ENCODE measurements at places on chromosomes 3 and 15. TPM values are rescaled to one million over a fixed set of nuclear protein-coding genes. Genes with fewer than 3 reads are reported as not detected.

DNA sequence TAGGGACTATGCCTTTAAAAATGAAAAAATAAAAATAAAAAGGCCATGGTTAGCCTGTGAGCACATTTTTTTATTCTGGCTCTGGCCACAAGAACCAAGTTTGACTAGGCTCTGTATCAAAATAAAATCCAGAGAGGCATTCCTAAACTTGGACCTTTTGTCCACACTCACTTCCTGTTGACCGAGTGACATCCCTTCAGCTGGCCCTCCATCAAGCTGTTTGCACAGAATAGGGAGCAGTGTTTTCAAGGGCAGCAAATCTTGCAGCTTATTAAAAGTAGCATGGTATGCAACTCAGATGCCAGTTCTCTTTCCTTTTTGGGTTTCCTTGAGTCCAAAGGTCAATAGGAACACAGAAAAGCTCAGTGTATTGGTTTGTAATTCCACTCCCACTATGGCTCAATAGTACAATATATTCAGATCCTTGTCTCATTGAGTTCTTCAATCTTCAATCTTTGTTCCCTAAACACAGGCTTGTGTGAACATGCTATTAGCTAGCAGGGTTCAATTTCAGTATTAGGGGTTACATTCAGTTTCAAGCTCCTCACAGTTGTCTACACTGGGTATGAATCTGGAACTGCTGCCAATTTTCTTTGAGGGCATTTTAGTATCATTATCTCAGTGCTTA is 244.5 kb downstream of the RBMS3 start:
- no peak for DNase-seq

DNA sequence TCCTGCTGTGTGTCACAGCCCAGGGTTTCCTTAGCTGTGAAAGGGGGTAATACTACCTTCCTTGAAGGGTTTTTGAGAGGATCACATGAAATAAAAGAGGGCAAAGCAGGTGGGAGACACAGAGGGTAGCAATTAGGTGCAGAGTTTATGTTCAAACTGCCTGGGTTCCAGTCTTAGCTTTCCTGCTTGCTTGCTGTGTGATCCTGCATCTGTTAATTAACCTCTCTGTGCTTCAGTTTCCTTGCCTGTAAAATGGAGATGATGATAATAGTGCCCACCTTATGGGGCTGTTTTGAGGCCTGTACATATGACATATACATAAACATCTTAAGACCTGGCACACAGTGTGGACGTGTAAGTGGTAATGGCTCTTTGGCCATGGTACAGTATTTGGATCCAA is 35.0 kb downstream of the SPSB4 start:
- no peak for DNase-seq

DNA sequence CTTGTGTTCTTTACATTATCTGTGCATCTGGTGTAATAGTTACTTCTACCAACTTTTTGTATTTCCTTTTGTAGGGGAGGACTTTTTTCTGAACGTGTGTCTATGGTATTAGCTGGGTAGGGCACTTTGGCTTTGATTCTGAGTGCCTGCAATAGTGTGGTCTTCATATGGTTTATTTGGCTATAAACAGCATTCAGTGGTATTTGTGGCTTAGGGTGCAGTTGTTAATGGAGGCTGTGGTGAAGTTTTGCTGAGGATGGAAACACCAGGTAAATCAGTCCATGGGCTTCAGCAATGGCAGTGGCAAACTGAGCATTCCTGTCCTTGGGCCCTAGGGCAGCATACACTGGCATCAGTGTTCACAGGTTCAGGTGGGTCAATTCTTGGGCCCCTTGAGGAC is 230.6 kb upstream of the CTNNB1 start:
- DNase-seq: no peak

- DNase-seq: no peak
These were observed 339.7 kb downstream of the IL5RA start for GRCh38 chr3:2770451-2770850.

Gene CHSY1
- 19.5 TPM for total RNA-seq

Gene ACP3
- not detected for total RNA-seq

Gene CD200
- total RNA-seq: 50.0 TPM

Gene PXYLP1
- 9.7 TPM for total RNA-seq

Data from activated naive CD4-positive, alpha-beta T cell treated with anti-CD3 and anti-CD28 coated beads for 36 hours (primary cell).